ENCODE measurements at places on chromosomes 5 and 9.
A peak's percentile ranks its signal among the peaks of the same experiment; 100 is the strongest.

DNA sequence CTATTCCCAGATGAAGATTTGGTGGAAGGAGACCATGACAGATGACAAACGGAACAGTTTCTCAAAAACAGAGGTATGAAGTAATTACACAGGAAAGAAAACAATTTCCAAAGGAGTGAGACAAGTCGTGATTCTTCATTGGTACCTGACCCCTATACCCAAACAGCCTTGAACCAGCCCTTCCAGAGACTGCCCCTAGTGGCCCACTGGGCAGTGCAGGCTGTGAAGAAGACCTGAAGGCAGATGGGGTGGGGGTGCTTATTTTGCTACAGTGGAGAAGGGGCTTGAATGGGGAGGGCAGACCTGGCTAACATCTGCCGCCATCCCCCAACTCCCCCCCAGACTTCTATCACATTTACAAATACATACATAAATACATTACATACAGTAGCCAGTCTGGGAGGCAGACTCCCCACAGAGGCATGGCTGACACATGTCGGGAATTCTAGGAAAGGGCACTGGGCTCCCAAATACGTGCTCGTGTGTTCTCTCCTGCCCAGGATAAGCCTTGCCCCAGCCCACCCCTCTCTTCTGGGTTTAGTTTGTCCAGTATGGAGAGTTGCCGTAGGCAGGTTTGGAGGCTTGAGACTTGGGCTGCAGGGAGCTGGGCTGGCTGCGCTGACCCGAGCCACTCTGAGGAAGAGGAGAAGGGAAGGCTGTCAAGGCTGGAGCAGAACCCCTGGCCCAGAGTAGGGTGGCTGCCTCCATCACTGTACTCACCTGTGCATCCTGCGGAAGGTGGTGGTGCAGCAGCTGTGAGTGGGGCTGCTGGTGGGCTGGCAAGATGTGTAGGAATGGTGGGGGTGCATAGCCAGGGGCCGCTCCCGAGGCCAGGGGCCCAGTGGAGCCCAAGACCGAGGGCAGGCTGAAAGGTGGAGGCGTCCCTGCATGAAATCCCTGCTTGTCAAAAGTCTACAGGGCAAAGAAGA, 105.3 kb downstream of the UBE2R2 start:
- no peak for DNase-seq

GRCh38 chr5:13003457-13003856, 941.0 kb downstream of the DNAH5 start:
- no peak for DNase-seq

DNA sequence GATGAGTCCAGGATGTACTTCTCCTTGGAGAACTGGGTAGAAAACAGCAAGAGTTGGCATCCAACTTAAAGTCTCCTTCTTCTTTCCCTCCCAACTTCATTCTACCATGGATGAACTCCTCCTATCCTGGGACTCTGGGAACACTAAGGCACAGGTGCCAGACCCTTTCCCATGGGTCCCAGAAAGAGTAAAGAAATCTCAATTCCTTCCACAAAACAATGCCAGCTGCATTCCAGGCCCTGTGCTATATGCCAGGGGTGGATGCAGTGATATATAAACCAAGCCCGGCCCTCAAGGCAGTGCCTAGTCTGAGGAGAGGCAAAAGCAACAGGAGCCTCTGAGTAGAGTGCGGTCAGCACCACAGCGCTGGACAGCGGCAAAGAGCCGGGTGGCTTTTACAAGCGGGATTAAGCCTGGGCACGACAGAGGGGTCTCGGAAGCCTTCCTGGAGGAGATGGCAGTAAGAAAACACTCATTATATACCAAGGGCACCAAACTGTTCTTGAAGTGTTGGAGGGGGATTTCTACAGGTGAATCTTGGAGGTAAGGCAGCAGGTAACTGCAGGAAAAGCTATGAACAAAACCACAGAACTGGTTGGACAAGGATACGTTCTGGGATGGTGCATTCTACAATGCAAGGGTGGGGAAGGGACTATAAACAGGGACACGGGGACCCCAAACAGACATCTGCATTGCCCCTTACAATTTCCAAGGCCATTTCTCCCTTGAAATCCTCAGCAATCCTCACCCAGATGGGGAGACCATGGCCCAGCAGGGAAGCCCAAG, 16.4 kb upstream of the TOR2A start:
- DNase-seq, result no peak

DNA sequence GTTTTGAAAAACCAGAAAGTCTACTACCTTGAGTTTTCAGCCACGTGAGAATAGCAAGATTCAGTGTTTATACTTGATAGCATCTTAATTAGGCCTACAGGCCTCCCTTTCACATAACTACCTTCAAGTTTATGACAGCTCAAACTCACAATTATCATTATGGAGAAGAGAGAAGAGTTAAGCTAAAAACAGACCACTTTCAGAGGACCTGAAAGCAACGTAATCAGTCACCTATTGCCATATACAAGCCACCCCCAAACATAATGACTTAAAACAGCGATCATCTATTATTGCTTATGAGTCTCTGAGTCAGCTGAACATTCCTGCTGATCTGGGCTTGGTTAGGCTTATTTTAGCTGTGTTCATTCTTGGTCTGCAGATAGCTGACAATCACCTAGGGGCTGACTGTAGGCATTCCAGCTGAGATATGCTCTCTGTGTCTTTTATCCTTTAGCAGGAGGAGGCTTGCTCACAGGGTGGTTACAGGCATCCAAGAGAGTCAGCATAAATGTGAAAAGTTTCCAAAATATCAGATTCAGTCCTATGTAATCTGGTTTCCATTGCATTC, 130.9 kb downstream of the COX7C start:
- no peak for DNase-seq

DNA sequence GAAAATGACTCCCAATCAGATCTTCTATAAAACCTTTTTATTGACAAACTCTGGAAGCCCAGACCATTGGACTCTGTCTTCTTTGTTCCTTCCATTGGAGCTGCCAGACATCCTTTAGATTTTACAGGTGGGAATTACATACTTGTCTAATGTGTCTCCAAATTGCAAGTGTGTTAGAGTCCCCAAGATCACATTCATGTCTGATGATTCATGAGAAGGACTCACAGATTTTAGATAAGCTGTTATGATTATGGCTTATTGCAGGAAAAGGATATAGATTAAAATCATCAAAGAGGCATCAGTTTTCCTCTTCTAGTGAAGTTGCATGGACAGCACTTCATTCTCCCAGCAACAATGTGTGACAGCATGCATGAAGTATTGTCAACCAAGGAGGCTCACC, 70.4 kb downstream of the MUSK start:
- no peak for DNase-seq

GRCh38 chr9:109779711-109780452, at the start of gene PALM2AKAP2:
TSS of gene PALM2AKAP2 (plus strand) at chr9:109780198. CDS start at chr9:109780489, 291 bp downstream.
- DNase-seq, result no peak

- peak; percentile 35 for DNase-seq
Measured at GRCh38 chr5:53095931-53096525, 13.5 kb downstream of the MOCS2 start.

DNA sequence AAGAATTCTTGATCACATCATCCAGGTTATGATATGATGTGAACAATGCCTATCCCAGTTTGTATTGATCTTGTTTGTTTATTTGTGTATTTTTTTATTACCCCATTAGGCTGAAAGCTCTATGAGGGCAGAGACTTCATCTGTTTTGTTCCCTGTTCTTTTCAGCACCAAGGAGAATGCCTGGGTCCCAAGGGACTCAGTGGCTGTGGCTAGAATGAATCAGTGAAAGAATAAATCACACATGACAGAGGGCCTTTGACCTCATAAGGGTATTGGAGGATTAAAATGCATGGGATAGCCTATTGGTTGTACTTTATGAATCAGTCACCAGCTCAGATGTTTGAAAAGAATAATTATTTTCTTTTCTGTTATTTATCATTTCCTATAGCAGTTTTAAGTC, 292.2 kb downstream of the GAS1 start:
- no peak for DNase-seq

DNA sequence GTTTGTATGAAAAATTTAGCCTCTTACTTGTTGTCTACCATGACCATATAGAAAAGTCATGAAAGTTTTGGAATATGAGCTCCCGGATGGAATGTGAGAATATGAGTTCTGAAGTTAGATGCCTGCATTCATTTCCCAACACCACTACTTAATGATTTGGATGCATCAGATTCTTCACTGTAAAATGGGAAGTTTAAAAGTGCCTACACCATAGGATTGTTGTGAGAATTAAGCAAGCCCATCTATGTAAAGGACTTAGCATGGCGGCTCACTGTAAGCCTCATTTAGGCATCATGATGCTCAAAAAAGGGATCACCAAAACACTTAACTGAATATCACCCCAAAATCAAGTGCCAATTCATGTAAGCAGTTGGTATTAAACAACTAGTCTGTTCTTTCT, 177.3 kb downstream of the RAB3C start:
- DNase-seq, result no peak

- DNase-seq, result no peak
Measured at GRCh38 chr9:10774051-10774450, 161.2 kb upstream of the PTPRD start.

- DNase-seq, result no peak
Measured at GRCh38 chr5:79493596-79494345, 20.2 kb downstream of the HOMER1 start.

Measured in activated T-helper 1 cell treated with anti-CD3 and anti-CD28 coated beads, Interleukin-2, amount 50 U/mL, for 16 hours (primary cell).